B cell (primary cell): ENCODE measurements at places on chromosomes 16 and 17. TPM values are rescaled to one million over a fixed set of nuclear protein-coding genes. Genes with fewer than 3 reads are reported as not detected.

The PPL gene
- total RNA-seq: not detected in 2 replicates

The TRPV3 gene
- 17.9 and 18.2 TPM in 2 replicates for total RNA-seq

The FOXK2 gene
- total RNA-seq: 62.7 and 64.3 TPM in 2 replicates

The KRTAP4-11 gene
- total RNA-seq: not detected in 2 replicates

The MARF1 gene
- total RNA-seq: 366 and 402 TPM in 2 replicates

The KRT31 gene
- not detected in 2 replicates for total RNA-seq

The SLFN5 gene
- 11.1 and 12.5 TPM in 2 replicates for total RNA-seq

The ARHGDIG gene
- total RNA-seq: 0.64 TPM in 1 of 2 replicates, not detected in the other

The C1QTNF1 gene
- not detected in 2 replicates for total RNA-seq

The C17orf100 gene
- 7.7 and 11.6 TPM in 2 replicates for total RNA-seq

The TADA2A gene
- 43.3 and 44.3 TPM in 2 replicates for total RNA-seq

The UBE2Z gene
- total RNA-seq: 121 and 122 TPM in 2 replicates

The ZNF469 gene
- 5.9 and 6.5 TPM in 2 replicates for total RNA-seq

The CDRT15 gene
- not detected in 2 replicates for total RNA-seq

The PIMREG gene
- total RNA-seq: not detected in 2 replicates
